ENCODE measurements at places on chromosomes 3 and 15. TPM values are rescaled to one million over a fixed set of nuclear protein-coding genes. Genes with fewer than 3 reads are reported as not detected.

Gene NCBP2
- 44.4 TPM for total RNA-seq

Gene MASP1
- not detected for total RNA-seq

Gene XRN1
- total RNA-seq = 6.0 TPM

Gene TMEM158
- total RNA-seq = 19.7 TPM

Gene MYL3
- total RNA-seq = not detected

Gene ZMYND10
- 1.5 TPM for total RNA-seq

Gene SLC12A8
- 0.89 TPM for total RNA-seq

Gene DPPA2
- total RNA-seq = not detected

Gene MYH15
- 0.16 TPM for total RNA-seq

Gene KCNAB1
- not detected for total RNA-seq

Gene TAGLN3
- not detected for total RNA-seq

Gene TRAK1
- 15.1 TPM for total RNA-seq

Gene GPR149
- total RNA-seq = not detected

Gene ACTC1
- 0.27 TPM for total RNA-seq

Gene SLC24A5
- not detected for total RNA-seq

Gene THSD4
- 33.5 TPM for total RNA-seq

Gene CAND2
- total RNA-seq = 0.54 TPM

Gene MOBP
- not detected for total RNA-seq

Gene FBXW12
- total RNA-seq = not detected

Gene CDC25A
- total RNA-seq = 8.9 TPM

Gene NR2E3
- total RNA-seq = not detected

Gene GP5
- not detected for total RNA-seq

Gene CCR2
- total RNA-seq = not detected

Gene PLIN1
- total RNA-seq = 0.11 TPM

Gene LNP1
- 0.79 TPM for total RNA-seq

Gene EXD1
- not detected for total RNA-seq

Gene MORC1
- not detected for total RNA-seq

Gene KLHL6
- not detected for total RNA-seq

Gene CIDEC
- 29.8 TPM for total RNA-seq

Gene PLSCR5
- not detected for total RNA-seq

Gene CCR3
- total RNA-seq = not detected

Gene KBTBD8
- total RNA-seq = 0.48 TPM

Gene MEX3B
- total RNA-seq = 5.9 TPM

Gene KIF15
- total RNA-seq = 13.3 TPM

Gene SPINK8
- total RNA-seq = not detected

Gene LRRIQ4
- total RNA-seq = not detected

Gene PIF1
- 21.5 TPM for total RNA-seq

Gene UCN2
- total RNA-seq = 8.2 TPM

Gene MST1R
- total RNA-seq = 6.0 TPM
